ENCODE measurements at places on chromosomes 5 and 9. TPM values are rescaled to one million over a fixed set of nuclear protein-coding genes. Genes with fewer than 3 reads are reported as not detected.

Gene CDH18
- not detected for total RNA-seq

Gene CKMT2
- 18.9 TPM for total RNA-seq

Gene ZNF354C
- 4.5 TPM for total RNA-seq

Gene CDH9
- not detected for total RNA-seq

Gene ADAMTS2
- total RNA-seq = 79.4 TPM

Gene ZCCHC9
- 23.5 TPM for total RNA-seq

Gene LARP1
- 202 TPM for total RNA-seq

Gene HNRNPH1
- 429 TPM for total RNA-seq

All from mesenteric fat pad (tissue), 1 donor.